HCT116 (cell line): ENCODE measurements at places on chromosomes 13 and 19. TPM values are rescaled to one million over a fixed set of nuclear protein-coding genes. Genes with fewer than 3 reads are reported as not detected.

GRCh38 chr13:61246351-61246750 is 169.3 kb downstream of the PCDH20 start:
- no peaks in the 10 kb centered on the region for H3K27me3 ChIP-seq
- no peak for DNase-seq
- no peaks in the 10 kb centered on the region for H3K4me1 ChIP-seq
- no peak overlapping the region for H3K4me3 ChIP-seq
- no peak overlapping the region for H3K27ac ChIP-seq
- no peaks in the 10 kb centered on the region for H3K36me3 ChIP-seq

The ZNF540 gene
- not detected for total RNA-seq

GRCh38 chr13:29948244-29948643 is 97.8 kb upstream of the UBL3 start:
- no peaks in the 10 kb centered on the region for H3K36me3 ChIP-seq
- H3K27ac ChIP-seq, result no peak overlapping the region
- no peaks in the 10 kb centered on the region for H3K4me1 ChIP-seq
- no peaks in the 10 kb centered on the region; the same call in 1 of the 2 replicates for H3K27me3 ChIP-seq

- no peaks in the 10 kb centered on the region for H3K4me1 ChIP-seq
- H3K4me3 ChIP-seq, result no peak overlapping the region
- DNase-seq, result no peak
- no peaks in the 10 kb centered on the region for H3K36me3 ChIP-seq
- no peaks in the 10 kb centered on the region for H3K27me3 ChIP-seq
These were observed 21.6 kb downstream of the FAM124A start for GRCh38 chr13:51243832-51244231.

- H3K27ac ChIP-seq, result no peak overlapping the region
- peaks cover 40% of the 10 kb centered on the region for H3K36me3 ChIP-seq
- H3K4me3 ChIP-seq, result no peak overlapping the region
- DNase-seq, result no peak
These were observed 35.1 kb downstream of the USPL1 start for GRCh38 chr13:30652746-30653386.

DNA sequence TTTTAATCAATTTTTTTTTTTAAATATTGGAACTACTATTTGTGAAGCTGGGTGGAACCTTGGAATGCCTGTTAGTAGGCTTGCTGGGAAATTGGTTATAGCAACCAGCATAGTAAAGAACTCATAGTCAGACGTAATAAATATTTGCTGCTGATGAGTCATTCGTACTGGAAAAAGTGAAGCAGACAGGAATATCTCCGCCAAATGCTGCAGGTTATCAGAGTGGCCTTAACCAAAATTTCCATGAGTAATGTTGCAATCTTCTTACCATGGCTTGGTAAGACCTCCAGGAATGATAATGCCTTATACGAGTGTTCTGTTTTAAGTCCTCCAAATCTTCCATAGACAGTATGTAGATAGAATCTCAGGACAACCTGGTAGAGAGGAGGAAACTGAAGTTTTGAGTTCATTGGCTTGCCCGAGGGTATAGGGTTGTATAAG is 34.2 kb downstream of the MBNL2 start:
- H3K4me3 ChIP-seq, result no peak overlapping the region; the same call in 1 of the 2 replicates
- H3K27ac ChIP-seq, result peak overlapping the region; percentile 100
- H3K4me1 ChIP-seq, result peaks cover 84% of the 10 kb centered on the region
- no peaks in the 10 kb centered on the region for H3K27me3 ChIP-seq
- peak; percentile 98 for DNase-seq
- H3K36me3 ChIP-seq, result no peaks in the 10 kb centered on the region

The KIR2DL1 gene
- not detected for total RNA-seq

- no peaks in the 10 kb centered on the region for H3K27me3 ChIP-seq
- no peak overlapping the region for H3K27ac ChIP-seq
- H3K4me3 ChIP-seq, result no peak overlapping the region
- no peaks in the 10 kb centered on the region for H3K4me1 ChIP-seq
- H3K36me3 ChIP-seq, result no peaks in the 10 kb centered on the region
- no peak for DNase-seq
These were observed 329 bp upstream of the ZNF439 start for GRCh38 chr19:11848200-11848593.

GRCh38 chr13:42039946-42040729 is 8.3 kb upstream of the DGKH start:
- peak overlapping the region; percentile 72 for H3K27ac ChIP-seq
- H3K4me3 ChIP-seq, result peak overlapping the region; percentile 65
- H3K4me1 ChIP-seq, result peaks cover 20% of the 10 kb centered on the region
- H3K36me3 ChIP-seq, result no peaks in the 10 kb centered on the region

DNA sequence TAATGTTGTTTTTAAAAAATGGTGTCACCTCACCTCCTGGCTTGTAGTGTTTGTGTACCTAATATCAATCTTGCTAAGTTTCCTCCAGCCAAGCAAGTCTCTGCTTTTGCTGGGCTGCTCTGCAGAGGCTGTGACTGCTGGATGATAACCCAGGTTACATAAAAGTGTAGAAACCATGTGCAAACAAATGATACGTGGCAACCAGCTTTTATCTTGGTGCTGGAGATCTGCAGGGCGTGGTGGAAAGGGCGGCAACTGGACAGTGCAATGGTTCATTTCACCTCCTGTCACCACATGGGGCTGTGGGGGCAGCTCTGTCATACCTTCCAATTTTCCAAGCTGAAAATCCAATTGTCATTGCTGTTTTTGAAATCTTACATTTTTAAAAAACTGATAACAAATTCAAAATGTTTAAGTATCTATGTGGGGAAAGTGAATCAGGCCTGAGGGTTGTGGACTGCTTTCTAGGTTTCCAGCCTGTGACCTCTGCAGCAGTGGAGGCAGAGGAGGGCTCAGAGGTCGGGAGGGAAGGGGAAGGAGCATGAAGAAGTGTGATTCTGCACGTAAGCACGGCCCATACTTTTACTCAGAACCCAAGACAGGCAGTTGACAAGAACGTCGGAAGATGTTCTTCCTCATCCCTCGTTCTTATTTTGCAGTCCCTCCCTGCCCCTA is 9.7 kb downstream of the GPR42 start:
- H3K27ac ChIP-seq, result no peak overlapping the region
- no peaks in the 10 kb centered on the region for H3K4me1 ChIP-seq
- no peak overlapping the region for H3K4me3 ChIP-seq
- no peak for DNase-seq
- no peaks in the 10 kb centered on the region for H3K36me3 ChIP-seq
- no peaks in the 10 kb centered on the region; the same call in none of the 2 replicates for H3K27me3 ChIP-seq

DNA sequence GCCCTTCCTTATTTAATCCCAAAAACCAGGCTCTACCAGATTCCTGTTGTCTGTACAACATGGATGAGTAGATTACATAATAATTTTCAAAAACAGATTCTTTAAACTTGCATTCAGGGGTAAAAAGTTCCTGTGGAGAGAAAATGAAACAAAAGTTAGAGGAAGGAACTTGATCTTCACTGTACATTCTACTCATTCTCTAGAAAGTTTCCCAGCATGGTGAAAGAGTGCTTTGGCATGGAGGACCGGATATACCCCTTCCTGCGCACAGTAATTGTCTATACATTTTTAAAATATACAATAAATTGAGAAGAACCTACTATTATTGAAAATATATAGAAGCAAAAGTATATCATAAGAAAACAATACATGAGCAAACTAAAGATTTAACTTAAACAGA is 274.2 kb downstream of the ITGBL1 start:
- H3K27ac ChIP-seq, result no peak overlapping the region
- H3K36me3 ChIP-seq, result no peaks in the 10 kb centered on the region
- H3K27me3 ChIP-seq, result no peaks in the 10 kb centered on the region
- no peak overlapping the region for H3K4me3 ChIP-seq
- H3K4me1 ChIP-seq, result no peaks in the 10 kb centered on the region
- no peak for DNase-seq

GRCh38 chr13:48094404-48094780 is 512 bp downstream of the MED4 start:
- peak overlapping the region; percentile 36 for H3K27ac ChIP-seq
- DNase-seq, result no peak
- no peaks in the 10 kb centered on the region for H3K36me3 ChIP-seq

The UNC13A gene
- total RNA-seq, result 29.0 TPM
